ENCODE measurements at places on chromosomes 11 and 22. TPM values are rescaled to one million over a fixed set of nuclear protein-coding genes. Genes with fewer than 3 reads are reported as not detected.

GRCh38 chr11:59551659-59552521 is 40.6 kb downstream of the OR4D9 start:
- DNase-seq, result no peak

DNA sequence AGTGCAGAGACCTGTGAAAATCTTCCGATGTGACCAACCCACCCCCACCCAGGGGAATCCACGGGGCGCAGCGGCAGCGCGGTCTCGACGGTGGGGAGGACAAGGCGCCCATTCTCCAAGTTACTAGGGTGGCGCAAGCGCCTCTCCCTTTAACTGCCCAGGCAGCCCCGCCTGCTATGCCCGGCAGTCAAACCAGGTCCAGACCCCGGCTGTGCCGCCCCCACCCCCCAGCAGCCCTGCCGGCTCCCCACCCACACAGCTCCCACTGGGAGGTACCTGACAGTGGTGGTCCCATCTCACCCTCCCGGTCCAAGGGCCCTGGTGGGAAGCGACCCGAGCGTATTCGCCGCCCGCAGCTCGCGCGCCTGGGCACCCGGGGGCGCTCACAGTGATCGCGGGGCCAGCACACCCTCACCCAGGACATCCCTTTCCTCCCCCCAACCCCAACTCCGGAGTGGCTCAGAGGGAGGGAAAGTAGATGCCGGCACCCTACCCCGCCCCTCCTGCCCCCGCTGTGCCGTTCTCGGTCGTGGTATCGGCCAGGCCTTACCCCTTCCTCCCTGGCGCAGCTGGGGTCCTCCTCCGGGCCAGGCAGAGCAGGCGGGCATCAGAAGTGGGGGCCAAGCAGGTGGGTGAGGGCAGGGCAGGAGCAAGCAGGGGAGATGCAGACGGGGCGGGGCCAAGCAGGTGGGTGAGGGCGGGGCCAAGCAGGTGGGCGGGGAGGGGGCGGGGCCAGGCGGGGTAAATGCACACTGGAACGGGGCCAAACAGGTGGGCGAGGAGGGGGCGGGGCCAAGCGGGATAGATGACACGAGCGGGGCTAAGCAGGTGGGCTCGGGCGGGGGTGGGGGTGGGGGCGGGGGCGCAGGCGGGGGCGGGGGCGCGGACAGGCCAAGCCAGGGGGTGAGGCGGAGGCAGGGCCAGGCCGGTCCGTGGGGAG is at the start of gene TRPM5:
TRPM5 (minus strand) TSS at position 634 of the 940 bp plus-strand sequence. CDS start 21,478 bp downstream, outside the sequence.
- DNase-seq, result peak; percentile 59

DNA sequence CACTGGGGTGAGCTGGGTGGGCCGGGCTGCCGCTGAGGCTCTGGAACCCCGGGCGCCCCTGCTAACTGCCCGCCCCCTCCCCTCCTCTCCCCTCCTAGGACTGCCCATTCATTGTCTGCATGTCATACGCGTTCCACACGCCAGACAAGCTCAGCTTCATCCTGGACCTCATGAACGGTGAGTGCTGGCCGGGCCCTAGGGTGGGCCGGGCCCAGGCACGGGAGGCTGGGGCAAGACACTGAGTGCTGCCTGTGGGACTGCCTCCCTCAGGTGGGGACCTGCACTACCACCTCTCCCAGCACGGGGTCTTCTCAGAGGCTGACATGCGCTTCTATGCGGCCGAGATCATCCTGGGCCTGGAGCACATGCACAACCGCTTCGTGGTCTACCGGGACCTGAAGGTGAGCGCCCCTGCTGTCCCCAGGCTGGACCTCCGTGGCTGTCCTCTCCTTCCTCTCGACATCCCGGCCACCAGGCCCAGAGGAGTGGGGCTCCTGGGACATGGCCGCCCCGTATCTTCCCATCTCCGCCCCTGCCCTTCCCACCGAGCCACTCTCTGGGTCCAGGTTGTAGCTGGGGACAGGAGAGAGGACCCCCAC is 7.5 kb upstream of the ANKRD13D start:
- no peak for DNase-seq

GRCh38 chr22:27381552-27381951 is 420.0 kb downstream of the MN1 start:
- peak; percentile 2 for DNase-seq

DNA sequence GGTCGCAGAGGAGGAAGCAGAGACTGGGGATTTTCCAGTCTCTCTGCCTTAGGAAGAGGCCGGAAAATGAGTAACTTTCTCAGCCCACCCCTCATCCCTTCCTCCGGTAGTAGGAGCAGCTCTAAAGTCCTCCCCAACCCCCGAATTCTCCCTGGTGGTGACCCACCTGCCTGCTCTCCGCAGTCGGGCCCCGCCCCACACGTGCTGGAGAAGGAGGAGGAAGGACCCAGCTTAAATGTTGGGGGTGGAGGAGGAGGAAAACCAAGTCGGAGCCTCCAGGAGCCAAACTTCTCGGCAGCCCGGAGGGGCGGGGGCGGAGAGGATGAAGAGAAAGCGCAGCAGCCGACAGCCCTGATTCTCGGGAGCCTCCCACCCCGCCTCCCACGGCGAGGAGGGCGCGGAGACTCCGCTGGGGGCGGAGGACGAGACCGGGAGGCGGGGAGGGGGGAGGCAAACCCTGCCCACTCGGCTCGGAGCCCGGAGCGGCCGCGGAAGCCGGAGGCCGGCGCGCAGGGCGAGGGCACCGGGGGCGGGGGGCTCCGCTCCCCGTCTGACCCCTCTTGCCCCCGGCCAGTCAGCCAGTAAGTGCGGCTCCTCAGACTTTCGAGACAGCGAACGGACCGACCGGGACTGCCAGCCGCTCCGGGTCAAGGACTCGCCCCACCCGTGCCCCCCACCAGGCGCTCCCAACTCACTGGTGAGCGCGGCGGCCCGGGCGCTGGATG is at the start of gene TPBGL:
TPBGL (plus strand) TSS at position 464 of the 725 bp plus-strand sequence. CDS start 276 bp downstream, outside the sequence.
- no peak for DNase-seq

DNA sequence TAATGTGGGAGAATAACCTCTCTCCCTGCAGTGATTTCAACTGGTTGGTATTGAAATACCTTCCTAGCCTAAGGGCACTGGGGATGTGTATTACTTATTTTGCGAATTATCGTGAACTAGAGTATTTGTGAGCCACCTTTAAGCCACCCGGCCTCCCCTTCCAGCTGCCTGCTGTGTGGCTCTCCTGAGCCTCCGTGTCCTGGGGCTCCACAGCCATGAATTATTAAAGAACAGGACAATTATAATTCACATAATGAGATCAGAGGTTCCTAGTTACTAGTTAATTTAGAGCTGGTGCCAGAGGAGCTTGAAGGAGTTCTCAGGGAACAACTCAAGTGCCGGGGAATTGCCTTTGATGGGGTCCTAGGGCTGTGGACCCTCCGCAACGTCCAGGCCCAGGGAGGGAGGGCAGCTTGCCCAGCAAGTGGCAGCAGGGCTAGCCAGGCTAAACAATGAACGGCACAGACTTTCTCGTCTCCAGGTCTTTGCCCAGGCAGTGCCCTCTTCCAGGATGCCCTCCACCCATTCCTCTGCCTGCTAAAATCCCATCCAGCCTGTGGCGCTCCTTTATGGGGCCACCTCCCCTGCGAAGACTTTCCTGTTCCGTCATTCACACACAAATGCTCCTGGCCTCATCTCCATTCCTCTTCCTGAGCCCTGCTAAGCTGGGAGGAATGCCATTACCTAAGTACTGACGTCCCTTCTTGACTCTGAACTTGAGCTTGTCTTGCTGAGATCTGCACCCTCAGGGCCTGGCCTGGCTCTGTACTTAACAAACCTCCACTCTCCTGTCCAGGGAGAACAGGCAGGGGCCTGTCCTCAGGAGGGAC is 91.5 kb downstream of the RTL6 start:
- DNase-seq, result no peak

- DNase-seq, result no peak
Observed at GRCh38 chr22:17412232-17412631, 43.0 kb downstream of the CECR2 start.

DNA sequence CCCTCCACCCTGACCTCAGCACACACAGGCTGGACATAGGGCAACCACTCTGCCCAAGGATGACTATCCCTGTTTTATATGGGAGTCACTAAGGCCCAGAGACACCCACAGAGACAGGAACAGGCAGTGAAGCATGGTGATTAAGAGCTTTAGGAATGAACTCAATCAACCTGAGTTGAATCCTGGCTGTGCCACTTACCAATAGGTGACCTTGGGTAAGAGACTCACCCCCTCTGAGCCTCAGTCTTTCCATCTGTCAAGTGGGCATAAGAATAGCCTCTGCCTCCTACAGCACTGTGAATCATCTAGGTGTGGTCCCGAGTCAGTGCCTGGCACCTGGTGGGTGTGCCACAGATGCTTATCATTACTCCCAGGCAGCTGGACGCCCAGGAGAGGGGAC is 6.8 kb downstream of the CRYBB1 start:
- no peak for DNase-seq

ASRGL1 gene
- 110 TPM for total RNA-seq

UPK3A gene
- 0.40 TPM for total RNA-seq

ABCC8 gene
- 1.3 TPM for total RNA-seq

GGT5 gene
- total RNA-seq, result 21.8 TPM

OTOG gene
- 0.12 TPM for total RNA-seq
